DMS153 (cell line): ENCODE measurements at places on chromosomes 16 and 17.

GRCh38 chr16:29925105-29925756 lies 795 bp downstream of the KCTD13 start:
- DNase-seq: no peak

GRCh38 chr17:15966183-15966878 lies 21.4 kb downstream of the ADORA2B start:
- peak; percentile 23 for DNase-seq

GRCh38 chr17:55743103-55743679 lies 7.7 kb upstream of the PCTP start:
- DNase-seq: peak; percentile 78

DNA sequence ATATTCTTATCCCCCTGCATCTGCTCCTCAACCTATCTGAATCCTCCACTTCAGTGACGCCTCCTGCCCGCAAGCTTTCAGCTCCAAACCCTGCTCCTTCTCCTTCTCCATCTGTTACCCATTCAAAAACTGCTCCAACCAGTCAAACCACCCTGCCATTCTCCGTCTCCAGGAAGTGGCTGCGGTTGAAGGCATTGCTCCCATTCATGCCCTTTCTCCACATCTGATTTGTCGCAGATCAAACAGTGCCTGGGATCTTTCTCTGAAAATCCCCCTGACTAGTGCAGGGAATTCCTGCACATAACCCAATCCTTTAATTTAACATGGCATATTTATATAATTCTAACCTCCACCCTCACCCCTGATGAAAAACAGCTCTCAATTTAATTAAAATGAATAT lies 56.3 kb downstream of the SLFN5 start:
- DNase-seq: peak; percentile 57

DNA sequence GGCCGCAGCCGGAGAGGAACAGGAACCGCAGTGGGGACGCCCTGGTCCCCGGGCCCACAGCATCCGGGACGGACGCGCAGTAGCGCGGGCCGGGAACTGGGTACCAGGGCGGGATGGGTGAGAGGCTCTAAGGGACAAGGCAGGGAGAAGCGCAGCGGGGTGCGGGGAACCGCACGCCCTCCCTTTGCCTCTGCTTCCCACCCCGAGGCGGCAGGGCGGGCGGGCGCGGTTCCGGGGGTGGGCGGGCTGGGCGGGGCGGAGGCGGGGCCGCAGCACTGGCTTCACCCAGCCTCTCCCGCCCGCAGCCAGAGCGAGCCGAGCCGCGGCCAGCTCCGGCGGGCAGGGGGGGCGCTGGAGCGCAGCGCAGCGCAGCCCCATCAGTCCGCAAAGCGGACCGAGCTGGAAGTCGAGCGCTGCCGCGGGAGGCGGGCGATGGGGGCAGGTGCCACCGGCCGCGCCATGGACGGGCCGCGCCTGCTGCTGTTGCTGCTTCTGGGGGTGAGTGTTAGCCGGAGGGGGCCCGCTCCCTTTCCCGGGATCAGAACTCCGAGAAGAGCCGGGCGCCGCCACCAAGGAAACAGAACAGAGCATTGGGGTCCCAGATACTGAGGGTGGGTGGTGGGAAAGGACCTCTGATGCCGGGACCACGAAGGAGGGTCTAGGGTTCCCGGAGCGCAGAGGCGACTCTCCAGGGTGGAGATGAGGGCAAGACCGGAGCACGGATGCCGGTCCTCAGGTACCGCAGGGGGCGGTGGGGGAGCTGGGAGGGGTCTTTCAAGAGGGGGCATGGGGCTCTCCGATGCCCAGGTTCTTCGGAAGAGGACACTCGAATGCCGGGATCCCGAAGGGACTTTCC lies at the start of gene NGFR:
Gene NGFR (plus strand): TSS at position 308 of the 856 bp plus-strand sequence. CDS start 125 bp downstream, at position 433.
- DNase-seq: no peak

DNA sequence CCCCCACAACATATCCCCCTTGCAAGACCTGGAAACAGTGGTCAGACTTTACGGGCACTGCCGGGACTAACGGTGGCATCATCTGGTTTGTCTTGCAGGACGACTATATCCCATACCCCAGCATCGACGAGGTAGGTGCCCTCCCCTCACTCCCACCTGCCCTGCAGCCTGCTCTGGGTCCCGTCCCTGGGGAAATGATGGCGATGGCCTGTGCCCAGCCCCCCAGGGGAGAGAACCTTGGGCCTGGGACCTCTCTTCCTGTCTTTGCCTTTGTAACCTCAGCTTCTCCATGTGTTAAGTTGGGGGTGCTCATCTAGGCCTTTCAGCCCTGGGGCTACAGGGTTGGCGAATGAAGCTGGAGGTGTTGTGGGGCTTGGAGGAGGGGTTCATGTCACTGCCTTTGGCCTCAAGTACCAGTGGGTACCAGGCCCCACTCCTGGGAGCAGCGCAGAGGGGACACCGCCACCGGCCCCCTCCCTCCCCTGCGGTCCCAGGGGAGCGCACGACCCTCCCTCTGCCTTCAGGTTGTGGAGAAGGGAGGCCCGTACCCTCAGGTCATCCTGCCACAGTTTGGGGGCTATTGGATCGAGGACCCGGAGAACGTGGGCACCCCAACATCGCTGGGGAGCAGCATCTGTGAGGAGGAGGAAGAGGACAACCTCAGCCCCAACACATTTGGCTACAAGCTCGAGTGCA lies 99.9 kb downstream of the OR1D5 start:
- DNase-seq: no peak

GRCh38 chr17:72030067-72030899 lies 90.5 kb upstream of the SOX9 start:
- DNase-seq: peak; percentile 57

DNA sequence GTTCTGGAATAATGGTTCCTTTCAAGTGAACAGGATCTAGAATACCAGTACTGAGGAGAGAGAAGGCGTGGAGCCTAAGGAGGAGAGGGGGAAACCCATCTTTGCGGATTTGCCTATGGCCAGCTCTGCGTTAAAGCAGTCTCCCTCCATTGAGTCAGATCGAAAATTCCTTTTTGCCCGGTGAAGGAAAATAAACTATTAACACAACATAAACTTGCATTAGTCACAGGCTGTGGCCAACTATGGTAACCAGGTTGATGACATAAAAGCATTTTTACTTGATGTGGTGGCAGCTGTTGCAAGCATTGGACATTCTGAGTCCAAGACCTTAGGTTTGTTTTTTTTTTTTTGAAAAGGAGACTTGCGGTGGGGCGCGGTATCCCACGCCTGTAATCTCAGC lies 8.9 kb downstream of the LDAF1 start:
- DNase-seq: no peak

- DNase-seq: no peak
These were observed 67.7 kb upstream of the TNRC6C start for GRCh38 chr17:77890771-77891170.

- DNase-seq: peak; percentile 86
These were observed at the start of gene RFFL for GRCh38 chr17:35063514-35064223. Gene RFFL, minus strand, starts transcription at chr17:35063707. Its CDS starts 37,154 bp downstream, at chr17:35026553.

GRCh38 chr16:74743668-74744299 lies 30.8 kb downstream of the FA2H start:
- DNase-seq: peak; percentile 87
